ENCODE measurements at places on chromosomes 5 and 9.

DNA sequence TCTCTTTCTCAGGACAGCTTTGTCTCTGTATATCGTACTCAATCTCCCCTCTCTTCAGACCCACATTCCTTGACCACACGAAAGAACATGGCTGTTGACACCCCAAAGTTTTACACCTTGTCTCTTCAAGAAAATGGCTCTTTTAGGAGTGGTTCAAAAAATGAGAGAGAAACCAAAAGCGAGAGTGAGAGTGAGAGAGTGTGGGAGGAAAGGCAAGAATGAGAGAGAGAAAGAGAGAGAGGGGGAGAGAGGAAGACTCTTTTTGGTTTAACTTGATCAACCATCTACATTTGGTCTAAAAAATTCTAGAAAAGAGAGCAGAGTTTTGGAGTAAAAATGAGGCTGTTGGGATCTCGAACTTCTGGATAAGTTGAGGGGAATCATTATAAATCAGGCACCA is 581.8 kb upstream of the WWC1 start:
- DNase-seq, result no peak

GRCh38 chr9:106708475-106709146 is 154.4 kb upstream of the ZNF462 start:
- no peak for DNase-seq

DNA sequence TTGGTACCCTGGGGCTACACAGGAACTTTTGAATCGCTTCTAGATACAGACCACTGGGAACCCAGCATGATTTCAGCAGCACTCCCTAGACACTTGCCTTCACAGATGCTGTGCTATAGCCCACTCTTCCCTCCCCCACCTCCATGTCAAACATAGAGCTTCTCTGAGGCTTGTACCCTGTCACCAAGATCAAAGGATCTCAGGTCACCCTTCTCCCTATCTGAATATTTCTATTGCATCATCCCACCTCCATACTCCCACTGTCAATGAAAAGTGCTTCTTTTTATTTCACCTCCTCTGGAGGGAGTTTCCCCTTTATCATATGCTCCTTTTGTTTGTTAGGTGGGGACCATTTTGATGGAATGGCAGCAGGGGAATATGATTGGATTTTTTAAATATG is 29.2 kb upstream of the PHF24 start:
- no peak for DNase-seq

DNA sequence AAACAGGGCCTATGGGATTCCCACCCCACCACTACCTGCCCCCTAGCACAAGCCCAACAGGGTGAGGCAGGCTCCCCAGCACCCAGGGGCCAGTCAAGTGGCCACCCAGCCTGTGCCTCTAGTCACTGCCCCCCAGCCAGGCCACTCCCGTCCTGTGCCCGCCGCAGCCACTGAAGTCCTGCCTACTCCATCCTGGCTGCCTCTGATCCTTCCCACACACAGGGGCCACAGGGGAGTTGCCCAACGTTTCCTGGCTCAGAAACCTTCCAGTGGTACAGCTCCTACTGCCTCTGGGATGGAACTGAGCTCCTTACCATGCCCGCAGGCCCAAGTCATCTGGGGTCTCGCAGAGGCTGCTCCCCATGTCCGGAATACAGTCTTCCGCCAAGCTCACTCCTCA is 70.2 kb upstream of the STXBP1 start:
- no peak for DNase-seq

DNA sequence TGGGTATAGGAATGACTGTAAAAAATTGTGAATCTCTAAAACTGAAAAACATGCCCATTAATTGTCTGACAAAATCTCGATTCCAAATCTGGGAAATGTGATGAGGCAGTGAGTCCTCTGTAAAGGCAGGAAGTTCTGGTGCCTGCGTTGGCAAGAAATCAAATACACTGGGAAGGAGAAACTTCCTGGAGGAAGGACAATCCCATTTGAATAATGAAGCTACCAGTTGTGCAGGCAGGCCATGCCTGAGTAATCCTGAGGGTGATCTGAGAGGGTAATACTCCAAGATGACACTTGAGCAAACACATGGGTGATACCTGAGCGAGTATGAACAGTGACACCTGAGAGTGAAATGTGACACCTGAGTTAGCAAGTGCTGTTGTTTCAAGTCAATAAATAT is 49.7 kb downstream of the KIF24 start:
- DNase-seq, result no peak

- no peak for DNase-seq
Observed at GRCh38 chr5:139688088-139688702, 40.0 kb downstream of the CXXC5 start.

DNA sequence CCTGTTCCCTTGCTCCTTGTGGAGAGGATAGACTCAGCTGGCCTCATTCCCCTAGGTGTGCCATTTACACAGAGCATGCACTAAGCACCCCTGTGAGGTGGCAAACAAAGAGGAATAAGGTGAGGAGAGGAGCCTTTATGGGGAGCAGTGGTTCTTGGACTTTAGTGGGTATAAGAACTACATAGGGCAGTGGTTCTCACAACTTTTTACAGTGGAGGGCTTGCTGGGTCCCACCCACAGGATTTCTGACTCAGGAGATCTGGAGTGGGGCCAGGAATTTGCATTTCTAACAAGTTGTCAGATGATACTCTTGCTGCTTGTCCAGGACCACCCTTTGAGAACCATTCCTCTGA is 42.0 kb downstream of the CSF1R start:
- no peak for DNase-seq
